CD8-positive, alpha-beta T cell (primary cell): ENCODE measurements at places on chromosomes 12 and 14. TPM values are rescaled to one million over a fixed set of nuclear protein-coding genes. Genes with fewer than 3 reads are reported as not detected.

SERPINA9 gene
- not detected for total RNA-seq

DNAH10 gene
- 0.19 TPM for total RNA-seq

PLEKHA5 gene
- 2.7 TPM for total RNA-seq

CACNB3 gene
- total RNA-seq, result 3.2 TPM

GPR135 gene
- 0.64 TPM for total RNA-seq
